ENCODE measurements at places on chromosomes 2 and 18.

DNA sequence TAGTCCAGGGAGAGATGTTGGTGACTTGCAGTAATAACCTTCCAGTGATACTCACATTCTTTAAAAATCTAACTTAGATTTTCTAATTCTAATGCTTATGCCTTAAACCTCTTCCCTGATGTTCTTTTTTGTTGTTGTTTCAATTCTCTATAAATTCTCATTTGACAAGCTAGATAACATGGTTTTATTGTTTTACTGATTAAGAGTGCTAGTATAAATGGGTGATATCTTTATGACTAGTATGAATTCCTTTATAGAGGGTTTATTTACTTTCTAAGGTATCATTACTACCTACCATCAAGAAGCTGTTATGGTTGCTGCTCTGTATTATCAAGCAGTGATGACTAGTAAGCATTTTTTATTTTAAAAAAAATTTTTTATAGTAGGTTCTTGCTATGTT lies 35.0 kb downstream of the ACVR2A start:
- DNase-seq = no peak

DNA sequence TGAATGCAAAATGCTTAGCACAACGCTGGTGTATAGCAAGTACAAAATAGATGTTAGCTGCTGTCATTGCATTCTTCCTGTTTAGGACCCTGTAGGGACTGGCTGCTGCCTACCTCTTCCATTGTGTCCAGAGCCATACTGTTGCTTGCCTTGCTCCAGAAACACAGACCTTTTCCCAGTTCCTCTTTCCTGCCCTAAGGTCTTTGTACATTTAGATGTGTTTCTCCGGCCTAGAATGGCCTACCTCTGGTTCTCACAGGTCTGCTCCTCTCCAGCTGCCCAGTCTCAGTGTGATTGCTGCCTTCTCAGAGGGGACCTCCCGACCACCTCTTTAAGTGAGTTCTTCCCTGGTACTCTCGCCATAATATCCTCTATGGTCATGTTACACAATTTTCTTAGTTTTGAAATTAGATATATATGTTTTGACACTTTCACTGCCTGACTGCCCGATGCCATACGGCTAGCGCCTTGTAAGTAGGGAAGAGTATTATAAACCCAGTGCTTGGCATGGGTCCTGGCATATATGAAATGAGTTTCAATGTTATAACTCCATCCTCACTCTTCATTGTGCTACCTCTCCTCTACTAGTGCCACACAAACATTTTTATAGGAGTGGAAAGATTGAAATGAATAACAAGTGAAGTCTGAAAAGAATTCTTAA lies 48.3 kb downstream of the RFTN2 start:
- DNase-seq = peak; percentile 7

DNA sequence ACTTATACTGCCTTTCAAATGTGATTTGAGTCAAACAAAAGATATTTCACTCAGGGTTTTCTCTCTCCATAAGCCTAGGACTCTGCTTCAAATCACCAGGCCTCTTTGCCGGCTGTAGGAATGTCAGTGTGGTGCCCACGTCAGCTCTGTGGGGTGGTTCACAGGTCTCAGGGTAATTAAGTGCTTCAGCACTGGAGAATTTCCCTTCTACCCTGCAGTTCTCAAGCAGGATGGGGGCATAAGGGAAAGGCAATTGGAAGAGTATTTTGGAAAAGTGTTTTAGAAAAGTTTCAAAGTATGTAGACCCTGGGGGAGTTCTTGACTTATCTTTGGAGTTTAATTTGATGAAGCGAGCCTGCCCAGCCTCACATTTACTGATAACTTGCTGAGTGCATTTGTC lies 9.6 kb downstream of the CNGA3 start:
- no peak for DNase-seq

DNA sequence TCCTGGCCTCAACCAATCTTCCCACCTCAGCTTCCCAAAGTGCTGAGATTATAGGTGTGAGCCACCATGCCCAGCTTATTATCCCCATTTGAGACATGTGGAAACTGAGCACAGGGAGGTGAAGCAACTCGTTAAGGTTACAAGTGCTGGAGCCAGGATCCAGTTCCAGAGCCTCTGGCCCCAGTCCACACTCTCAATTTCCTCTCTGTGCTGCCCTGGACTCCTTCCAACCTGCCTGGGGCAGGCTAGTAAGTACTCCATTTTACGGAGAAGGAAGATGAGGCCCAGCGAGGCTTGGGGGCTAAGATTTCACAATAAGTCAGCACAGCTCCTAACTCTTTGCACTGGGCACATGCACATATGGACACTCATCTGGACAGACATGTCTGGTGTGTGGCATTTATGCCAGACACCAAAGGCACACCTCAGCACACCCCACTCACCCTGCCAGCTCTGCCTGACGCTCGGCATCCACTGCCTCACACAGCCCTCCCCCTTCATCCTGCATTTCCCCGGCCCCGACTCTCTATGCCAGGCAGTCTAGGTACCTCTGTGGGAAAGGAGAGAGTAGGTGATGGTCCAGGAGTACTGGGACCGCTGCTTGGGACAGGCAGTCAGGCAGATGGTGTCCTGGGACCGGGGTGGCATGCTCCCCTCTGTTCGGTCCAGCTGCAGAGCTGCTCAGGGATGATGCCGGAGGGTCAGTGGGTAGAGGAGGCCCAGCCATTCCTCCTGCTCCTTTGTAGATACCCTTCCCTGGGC lies 20.5 kb downstream of the CFAP65 start:
- DNase-seq = no peak

DNA sequence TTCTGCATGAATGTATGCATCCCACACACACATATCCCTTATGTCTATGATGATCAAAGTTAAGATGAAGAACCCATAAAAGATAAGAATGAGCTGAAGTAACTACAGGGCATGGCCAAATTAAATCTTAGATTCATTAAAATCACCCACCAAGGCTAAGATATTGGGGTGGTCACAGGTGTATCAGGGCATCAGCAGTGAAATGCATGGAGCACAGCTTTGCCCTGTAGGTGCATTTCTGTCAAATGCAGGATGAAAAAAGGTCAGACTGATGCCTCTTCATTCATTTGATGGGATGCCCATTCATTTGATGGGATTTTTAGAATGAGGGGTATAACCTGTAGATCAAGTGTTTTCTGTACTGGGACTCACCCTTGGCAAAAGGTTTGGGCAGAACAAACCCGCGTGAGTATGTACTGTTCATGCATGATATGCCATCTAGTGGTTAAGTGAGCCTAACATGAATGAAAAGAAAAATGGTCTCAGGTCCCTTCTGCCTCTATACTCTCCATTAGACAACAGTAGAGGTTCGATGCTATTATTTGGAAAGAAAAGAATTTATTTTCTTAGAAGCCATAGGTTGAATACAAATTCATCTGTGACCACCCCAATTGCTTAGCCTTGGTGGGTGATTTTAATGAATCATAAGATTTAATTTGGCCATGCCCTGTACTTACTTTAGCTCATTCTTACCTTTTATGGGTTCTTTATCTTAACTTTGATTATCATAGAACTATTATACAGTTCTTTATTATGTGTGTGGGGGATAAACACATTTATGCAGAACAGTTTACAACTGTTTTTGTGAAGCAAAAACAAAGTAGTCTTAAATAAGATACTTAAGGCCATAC lies 43.2 kb upstream of the NOSTRIN start:
- peak; percentile 83 for DNase-seq

DNA sequence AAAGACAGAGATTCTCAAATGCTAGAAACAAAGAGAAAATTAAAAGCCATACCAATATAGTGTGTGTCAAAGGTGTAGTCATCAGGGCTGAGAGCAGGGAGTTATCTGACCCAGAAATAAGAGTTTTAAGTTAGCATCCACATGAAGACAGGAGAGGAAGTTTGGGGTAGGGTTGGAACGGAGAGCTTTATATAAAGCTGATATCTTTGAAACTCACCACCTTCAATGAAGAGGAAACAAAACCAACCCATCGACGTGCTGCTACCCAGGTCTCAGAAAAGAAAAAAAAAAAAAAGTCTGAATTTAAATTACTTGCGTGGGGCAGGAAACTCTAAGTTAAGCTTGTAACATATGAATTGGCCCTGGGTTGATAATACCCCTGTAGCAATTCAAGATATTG lies 42.4 kb downstream of the ARL4C start:
- DNase-seq = no peak

- peak; percentile 41 for DNase-seq
These were observed 1531.9 kb upstream of the ACVR2A start for GRCh38 chr2:146312899-146313298.

DNA sequence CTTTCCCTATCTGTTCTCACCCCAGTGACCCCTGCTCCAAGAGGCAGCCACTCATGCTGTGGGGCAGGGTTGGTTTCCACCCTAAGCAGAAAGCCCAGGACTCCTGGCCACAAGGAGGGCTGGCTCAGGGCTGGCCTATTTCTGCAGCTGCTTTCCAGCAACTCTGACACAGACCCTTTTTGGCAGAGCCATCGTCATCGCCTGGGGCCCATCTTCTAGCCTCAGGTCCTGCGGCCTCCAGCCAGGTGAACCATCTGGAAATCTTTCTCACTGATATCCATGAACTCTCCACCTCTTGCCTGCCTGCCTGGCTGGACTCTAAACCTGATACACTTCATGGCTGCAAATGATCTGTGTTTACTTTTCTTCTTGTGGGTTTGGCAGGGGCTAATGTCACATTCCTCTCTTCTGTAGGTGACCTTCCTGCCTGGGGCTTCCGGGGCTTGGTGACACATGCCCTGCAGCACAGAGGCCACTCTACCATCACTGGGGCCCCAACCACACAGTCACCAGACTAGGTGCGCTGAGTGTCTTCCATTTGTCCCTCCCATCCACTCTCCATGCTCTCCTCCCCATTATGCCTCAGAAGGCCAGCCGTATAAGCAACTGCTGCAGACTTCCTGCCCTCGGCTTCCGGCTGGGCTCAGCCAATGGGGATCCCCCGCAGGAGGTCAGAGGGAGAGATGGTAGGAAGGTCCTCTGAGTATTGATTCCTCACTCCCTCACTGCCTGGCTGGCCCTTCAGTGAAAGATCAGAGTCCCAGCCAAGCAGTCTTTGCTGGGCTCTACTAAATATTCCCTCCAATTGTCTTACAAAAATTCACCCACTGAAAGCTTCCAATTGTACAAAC lies 9.7 kb upstream of the COPS8 start:
- DNase-seq = no peak

GRCh38 chr2:7467782-7468447 lies 550.7 kb downstream of the RNF144A start:
- no peak for DNase-seq

DNA sequence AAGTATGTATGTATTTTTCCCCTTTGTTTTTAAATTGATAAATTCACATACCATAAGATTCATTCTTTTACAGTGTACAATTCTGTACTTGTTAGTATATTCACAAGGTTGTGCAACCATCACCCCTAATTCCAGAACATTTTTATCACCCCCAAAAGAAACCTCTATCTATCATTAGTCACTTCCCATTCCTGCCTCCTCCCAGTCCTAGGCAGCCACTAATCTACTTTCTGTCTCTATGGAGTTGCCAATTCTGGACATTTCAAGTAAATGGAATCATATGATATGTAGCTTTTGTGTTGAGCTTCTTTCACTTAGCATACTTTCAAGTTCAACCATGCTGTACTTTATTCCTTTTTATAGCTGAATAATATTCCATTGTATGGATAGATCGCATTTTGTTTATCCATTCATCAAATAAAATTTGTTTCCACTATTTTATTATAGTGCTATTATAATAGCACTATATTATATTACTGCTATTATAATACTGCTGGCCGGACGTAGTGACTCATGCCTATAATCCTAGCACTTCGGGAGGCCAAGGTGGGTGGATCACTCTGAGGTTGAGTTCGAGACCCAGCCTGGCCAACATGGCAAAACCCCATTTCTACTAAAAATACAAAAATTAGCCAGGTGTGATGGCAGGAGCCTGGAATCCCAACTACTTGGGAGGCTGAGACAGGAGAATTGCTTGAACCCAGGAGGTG lies 10.9 kb downstream of the STARD7 start:
- no peak for DNase-seq

GRCh38 chr18:12052866-12053265 lies 40.8 kb upstream of the ANKRD62 start:
- no peak for DNase-seq

- DNase-seq = peak; percentile 58
These were observed 510 bp downstream of the NCKAP1 start for GRCh38 chr2:183037553-183038340.

GRCh38 chr2:233060980-233061590 lies 943 bp downstream of the INPP5D start:
- peak; percentile 76 for DNase-seq

GRCh38 chr2:174392706-174393105 lies 2.8 kb upstream of the SCRN3 start:
- no peak for DNase-seq

DNA sequence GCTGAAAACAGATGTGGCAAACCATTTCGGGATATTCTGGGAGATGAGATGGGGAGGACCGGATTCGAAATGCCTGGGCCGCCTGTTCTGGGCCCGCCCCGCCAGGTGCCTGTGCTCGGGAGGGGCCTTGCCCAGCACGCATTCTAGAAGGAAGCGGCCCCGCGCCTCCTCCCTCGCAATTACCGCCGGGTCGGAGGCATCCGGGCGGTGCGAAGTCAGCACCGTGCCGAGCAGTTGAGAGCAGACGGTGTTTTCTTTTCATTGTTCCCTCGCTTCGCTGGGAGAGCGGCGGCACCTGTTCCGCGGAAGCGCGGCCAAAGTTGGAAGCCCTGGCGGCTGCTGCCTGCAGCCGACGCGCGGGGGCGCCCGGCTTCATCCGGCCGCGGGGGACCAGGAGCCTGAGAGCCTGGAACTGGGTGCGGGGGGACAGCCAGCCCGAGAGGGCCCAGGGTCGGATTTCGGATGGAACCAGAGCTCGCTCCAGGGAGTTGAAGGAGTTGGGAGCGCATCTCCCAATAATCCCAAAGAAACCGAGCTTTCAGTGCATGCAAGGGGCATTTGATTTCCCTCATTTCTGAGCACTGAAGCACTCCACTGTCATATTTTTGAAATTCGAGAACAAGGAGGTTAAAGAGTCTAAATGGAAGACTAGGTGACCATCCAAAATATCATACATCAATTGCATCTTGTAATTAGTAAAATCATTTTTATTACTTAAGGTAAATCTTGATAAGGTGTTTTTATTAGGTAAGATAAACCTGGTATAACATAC lies 241.8 kb upstream of the RAB12 start:
- peak; percentile 59 for DNase-seq

- no peak for DNase-seq
These were observed 63.6 kb downstream of the TRABD2A start for GRCh38 chr2:84817239-84817655.

DNA sequence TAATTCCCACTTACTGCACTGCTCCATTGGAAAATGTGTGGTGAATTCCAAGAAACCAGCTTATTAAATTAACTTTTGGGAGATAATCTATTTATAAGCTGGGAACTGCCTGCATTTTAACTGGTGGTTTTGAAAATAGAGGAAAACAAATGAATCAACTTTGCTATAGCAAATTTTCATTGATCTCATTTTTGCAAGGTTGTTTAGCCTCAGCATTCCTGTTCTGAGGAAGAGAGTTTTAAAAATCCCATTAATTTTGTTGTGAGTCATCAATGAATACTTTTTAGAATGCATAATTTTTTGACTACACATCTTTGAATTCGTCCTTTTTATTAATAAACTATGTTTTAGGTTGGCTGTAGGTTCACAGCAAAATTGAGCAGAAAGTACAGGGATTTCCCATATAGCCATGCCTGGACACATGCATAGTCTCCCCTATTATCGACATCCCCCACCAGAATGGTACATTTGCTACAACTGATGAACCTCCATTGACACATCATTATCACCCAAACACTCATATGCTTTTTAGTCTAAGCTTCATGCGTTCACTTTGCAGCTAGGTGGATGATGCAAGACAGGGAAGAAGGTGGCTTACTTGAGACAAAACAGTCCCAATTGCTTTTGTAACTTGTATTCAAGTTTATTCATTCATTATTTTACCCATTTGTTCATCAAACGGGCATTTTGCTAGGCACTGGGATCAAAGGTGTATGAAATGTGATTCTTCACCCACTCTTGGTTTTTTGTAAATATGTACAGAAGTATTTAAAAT lies 106.9 kb downstream of the ZNF521 start:
- DNase-seq = no peak

Data from hematopoietic multipotent progenitor cell treated with erythropoietin and hydrocortisone succinate and interleukin-3 and kit ligand, for 4 days (in vitro differentiated cells).